CD4-positive, alpha-beta T cell treated with Interferon gamma for 1 hour (primary cell): ENCODE measurements at places on chromosomes 4 and X.

- DNase-seq, result no peak
Measured at GRCh38 chr4:150106886-150107285, 28.6 kb downstream of the DCLK2 start.

DNA sequence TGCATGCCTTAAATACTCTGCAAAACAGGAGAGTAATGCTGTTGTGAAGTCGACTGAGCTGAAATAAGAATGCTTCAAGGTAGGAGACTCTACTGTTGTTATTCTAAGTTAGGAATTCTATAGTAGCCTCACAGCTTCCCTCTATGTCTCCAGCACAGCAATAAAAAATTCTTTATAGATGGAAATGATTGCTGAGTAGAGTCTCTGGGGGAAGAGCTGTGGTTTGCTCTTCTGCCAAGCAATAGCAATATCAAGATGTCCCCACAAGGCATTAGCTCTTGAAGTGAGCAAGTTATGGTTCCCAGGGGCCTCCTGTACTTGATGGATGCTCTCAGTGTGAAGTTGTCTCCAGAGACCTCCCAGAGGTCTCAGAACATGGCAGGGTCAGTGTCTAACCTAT lies 880.6 kb upstream of the FRG1 start:
- DNase-seq, result no peak

- no peak for DNase-seq
Measured at GRCh38 chr4:26343038-26343398, 22.2 kb downstream of the RBPJ start.

GRCh38 chrX:153416781-153417450 lies 5.6 kb downstream of the ZFP92 start:
- no peak for DNase-seq

- DNase-seq, result no peak
Measured at GRCh38 chrX:45360571-45360970, 159.9 kb upstream of the DIPK2B start.

DNA sequence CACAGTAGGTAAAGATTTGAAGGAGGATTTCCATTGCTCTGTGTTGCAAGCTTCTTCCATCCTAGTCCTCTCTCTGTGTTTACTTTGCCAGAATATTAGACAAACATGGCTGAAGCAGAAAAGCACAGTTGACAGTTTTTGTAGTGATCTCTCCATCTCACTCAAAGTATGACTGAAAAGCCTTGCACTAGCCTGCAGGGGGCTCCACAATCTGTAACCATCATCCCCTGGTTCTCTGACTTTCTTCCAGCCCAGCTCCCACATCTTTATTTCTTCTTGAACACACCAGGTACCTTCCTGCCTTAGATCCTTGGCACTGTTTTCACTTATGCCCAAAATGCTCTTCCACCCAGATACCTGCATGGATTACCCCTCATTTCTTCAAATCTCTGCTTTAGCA lies 34.1 kb upstream of the HHIP start:
- no peak for DNase-seq

DNA sequence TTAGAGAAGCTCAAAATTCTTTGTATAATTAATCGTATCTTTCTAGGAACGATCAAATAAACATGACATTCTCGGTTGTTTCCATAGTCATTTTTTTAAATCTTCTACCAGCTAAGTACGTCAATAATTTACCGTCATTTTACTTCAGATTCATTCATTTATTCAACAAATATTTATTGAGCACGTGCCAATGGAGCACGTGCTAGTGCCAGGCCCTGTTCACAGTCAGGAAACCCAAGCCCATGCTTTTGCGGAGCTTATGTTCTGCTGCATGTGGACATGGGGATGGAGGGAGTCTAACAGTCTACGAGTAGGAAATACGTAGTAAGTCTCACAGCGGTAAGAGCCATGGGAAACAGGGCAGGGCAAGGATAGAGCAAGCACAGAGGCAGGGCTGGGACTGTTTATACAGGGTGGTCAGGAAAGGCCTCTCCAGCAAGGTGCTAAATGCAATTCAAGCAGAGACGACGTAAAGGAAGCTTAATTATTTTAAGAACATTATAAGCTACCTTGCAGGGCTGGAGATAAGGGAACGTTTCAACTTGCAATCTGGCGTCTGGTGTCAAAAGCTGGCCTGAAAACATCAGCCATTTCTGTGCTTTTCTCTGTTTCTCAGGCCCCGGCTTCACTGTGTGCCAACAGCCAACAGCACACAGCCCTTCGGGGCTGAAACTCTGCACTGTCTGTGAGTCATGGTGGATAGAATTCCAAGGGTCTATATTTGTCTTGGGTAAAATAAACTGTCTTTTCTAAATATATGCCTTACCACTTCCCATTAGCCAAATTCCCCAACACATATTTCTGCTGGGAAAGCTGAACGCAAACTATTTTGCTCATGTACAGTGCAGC lies 517.1 kb upstream of the ZFP42 start:
- no peak for DNase-seq

DNA sequence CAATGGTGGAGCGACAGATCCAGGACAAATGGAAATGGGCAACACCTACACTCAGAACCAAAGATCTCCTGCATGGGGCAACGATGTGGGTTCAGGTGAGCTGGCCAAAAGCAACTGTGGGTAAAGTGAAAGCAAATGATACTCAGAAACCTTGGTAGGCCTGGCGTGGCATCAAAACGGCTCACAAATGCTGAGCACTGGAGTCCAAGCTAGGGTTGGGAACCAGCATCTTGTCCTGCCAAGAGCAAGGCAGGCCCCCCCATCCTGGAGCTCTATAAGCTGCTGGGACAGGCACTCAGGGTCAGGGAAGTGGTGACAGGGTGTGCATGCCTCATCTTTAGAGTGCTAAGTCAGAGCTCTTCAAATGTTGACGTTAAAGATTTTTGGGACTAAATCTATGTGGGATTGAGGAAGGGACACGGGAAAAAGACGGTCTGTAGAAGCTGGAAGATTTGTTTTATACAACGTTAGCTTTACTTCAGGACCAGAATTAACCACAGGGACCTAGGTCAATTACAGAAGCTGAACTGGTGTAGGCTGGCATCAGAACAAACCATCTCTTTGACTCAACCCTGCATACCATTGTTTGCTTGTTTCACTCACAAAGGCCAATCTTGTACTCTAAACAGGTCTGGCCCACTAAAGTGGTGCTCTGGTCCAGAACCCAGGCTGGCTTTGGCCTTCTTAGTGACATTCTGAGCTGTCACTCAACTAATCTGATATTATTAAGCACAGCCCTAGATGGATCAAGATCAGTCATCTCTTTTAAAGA lies 10.7 kb downstream of the ATP8A1 start:
- DNase-seq, result no peak

DNA sequence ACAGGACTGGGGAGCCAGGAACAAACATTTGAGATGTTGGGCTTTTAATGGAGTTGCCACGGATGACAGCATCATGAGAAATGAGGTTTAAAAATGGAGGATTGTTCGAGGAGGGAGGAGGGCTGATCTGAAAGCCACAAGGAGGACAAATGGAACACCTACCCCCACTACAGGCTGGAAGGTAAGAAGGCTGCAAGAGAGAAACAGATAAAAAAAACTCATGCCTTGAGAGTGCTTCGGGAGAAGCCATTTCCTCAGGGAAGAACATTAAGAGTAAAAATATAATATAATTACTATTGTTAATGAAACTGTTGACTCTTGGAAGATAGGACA lies 119.5 kb upstream of the MAP9 start:
- no peak for DNase-seq

- DNase-seq, result no peak
Measured at GRCh38 chr4:8000247-8000646, 60.6 kb upstream of the AFAP1 start.

GRCh38 chr4:71832049-71832448 lies 48.2 kb upstream of the GC start:
- DNase-seq, result no peak

- no peak for DNase-seq
Measured at GRCh38 chrX:153439977-153440376, 5.9 kb downstream of the TREX2 start.

DNA sequence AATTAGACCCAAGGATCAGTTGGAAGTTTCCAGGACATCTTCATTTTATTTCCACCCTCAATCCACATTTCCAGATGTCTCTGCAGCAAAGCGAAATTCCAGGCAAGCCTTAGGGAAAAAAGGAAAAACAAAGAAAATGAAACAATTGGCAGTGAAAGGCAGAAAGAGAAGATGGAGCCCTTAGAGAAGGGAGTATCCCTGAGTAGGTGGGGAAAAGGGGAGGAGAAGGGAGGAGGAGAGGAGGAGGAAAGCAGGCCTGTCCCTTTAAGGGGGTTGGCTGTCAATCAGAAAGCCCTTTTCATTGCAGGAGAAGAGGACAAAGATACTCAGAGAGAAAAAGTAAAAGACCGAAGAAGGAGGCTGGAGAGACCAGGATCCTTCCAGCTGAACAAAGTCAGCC lies at the start of gene PLP1:
PLP1 (plus strand) TSS at position 295 of the 400 bp plus-strand sequence. CDS start 156 bp downstream, outside the sequence.
- DNase-seq, result no peak

DNA sequence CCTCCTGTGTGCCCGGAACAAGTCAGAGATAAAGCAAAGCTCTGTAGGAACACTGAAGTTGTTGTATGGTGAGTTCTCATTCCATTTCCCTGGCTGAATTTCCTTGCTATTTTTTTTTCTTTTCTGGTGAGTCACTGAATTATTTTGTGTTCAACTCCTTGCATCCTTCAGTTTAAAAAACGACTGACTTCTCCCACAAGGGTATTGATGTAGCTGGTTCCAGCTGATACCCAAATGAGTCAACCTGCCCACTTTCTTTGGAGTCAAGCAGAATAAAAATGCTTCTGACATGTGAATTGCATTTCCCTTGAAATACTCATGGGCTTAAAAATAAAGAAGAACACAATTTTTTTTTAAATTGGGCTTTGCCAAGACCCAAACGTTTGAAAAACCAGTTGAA lies 85.5 kb downstream of the SHOX start:
- no peak for DNase-seq

DNA sequence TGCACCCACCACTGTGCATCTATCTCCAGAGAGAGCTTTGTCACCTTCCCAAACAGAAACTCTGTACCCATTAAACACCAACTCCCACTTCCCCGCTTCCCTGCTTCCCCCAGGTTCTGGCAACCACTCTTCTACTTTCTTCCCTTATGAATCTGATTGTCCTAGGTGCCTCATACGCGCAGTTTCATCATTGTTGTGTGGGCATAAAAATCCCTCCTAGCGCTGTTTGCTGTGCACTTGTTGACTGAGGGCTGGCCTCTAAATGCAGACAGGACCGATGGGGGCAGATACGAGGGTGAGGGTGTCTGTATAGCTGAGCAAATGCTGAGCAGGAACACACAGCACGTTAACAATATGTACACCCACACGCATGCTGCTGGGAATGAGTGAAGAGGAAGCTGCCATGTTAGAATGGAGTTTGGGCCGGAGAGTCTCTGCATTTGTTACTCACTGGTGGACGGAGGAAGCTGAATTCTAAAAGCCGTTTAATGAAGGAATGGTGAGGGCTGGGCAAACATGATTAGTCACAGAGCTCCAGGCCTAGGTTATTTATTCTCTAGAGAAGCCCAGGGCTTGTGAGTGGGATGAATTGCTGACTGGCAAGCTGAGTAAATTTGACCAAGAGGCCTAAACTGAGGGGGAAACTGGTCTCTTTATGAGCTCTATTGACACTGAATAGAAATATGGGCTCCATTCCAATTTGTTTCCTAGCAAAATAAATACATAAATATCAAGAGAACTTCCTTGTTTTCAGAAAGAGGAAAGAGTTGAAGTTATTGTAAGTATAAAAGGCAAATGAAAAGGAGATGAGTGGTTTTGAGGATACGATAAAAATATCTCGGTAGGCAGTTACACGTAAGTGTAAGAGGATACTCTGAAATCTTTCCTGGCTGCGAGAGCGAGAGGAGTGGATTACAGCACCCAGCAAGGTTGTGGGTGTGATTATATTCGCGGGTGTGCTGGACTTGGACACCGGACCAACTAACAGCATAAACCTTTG lies 95.9 kb upstream of the RPS6KA3 start:
- DNase-seq, result no peak

DNA sequence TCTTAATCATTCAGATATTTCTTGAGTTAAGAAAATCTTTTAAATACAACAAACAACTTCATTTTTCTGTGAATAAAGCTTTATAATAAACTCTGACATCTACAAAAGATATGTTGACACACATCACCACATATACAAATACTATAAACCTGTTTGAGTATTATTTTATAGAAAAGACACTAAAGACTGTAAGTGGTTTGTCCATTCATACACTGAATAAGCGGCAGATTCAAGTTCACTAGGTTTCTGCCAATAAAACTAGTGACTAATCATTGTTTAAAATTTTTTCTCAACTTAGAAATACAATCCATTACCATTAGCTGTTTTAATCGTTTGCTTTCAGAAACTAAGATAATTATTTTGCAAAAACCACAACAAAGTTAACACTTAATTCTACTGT lies 1900.0 kb downstream of the C4orf33 start:
- DNase-seq, result no peak

DNA sequence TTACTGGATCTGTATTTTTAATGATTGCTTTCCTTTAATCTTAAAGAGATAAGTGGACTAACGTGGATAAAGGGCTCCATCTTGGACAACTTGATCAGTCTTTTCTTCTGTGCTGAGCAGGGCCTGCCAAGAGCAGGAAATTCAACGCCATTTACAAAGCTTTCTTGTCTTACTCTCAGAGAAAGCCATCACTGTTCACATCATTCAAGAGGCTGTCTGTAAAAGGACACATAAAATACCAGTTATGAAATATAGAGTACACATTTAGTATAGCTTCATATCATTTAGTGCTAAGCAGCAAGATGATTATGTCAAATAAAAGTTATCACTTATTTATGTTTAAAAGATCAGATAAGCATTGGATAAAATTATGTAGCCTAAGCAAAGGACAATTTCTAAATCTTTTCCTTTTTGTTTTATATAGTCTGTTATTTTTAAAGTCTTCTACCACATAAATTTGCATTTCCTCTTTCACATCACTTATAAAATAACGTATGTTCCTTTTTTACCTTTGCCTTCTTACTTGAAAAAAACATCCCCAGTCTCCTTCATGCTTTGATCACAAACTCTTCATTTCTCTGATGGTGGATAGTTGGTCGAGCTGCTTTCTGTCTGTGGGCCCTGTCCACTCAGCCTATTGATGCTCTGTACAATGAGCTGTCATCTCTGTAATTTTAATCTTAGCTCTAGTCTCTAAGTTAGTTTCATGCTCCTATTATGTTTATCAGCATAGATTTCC lies 2.1 kb upstream of the CCNG2 start:
- DNase-seq, result no peak

GRCh38 chrX:48278958-48279357 lies 23.8 kb downstream of the SSX1 start:
- no peak for DNase-seq

GRCh38 chr4:184513802-184514120 lies 39.4 kb upstream of the IRF2 start:
- DNase-seq, result no peak
